ENCODE measurements at places on chromosomes 6 and 20.

GRCh38 chr6:41463062-41463930, 82.9 kb upstream of the FOXP4 start:
- no peak for DNase-seq

- no peak for DNase-seq
Observed at GRCh38 chr20:21048841-21049273, 57.3 kb downstream of the LINC00237 start.

GRCh38 chr20:60108397-60108796, 150.2 kb downstream of the CDH26 start:
- DNase-seq = no peak

DNA sequence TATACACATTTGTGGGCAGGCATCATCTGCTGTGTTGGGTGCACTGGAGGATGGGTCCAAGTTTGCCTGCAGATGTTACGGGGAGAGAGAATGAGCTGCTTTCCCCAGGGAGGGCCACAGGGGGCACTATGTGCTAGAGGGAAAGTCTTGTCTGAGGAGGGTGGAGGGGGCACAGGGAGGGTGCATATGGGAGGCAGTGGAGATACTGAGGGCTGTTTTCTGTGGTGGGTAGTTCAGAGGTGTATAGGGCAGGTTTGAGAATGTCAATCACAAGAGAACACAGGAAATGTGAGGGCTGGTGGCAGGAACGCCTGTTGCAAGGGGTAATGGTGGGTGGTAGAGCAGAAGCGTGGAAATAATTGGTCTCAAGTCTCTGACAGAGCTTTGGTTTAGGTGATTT, 7.7 kb upstream of the PTPRA start:
- DNase-seq = no peak

- DNase-seq = no peak
Observed at GRCh38 chr20:41320976-41321375, 3.4 kb upstream of the ZHX3 start.

- DNase-seq = no peak
Observed at GRCh38 chr20:46240065-46240464, 68.2 kb downstream of the CDH22 start.

DNA sequence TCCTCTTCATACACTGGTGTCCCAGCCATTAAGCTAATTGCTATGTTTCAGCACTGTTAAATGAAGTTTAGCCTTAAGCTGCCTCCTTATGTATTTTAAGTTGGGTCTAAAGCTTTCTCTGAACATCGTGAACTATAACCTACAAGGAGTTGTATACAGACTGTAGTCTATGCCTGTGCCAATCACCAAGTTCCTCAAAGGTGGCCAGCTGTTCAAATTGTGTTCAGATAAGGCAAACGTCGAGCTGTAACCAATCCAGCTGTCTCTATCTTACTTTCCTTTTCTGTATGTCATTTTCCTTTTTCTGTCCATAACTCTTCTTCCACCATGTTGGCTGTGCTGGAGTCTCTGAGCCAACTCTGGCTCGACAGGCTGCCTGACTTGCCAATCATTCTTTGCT, 199.6 kb downstream of the OGFRL1 start:
- no peak for DNase-seq

DNA sequence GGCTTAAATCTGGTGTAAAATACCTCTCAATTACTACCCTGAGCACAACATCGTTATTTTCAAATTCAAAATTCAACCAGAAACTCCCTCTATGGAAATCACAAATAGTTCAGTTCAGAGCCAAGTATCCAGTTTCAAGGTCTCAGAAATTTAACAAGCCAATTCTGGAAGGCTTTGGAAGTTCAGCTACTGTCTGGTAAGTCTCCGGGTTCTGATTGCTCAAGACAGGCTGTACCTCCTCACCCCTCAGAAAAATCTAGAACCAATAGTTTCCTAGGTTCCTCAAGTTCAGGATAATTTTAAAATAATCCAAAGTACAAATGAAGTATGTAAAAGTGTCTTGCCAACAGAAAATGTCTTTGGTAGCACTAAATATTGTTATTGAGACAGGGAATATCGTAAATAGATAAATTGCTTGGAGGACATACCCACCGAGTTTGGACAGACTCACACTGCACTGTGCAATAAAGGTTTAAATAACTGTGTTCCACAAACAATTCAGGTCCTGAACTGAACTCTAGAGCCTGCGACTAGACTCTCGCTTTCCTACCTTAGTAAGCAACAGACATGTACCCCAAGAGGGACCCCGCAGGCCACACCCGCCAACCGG, 729 bp downstream of the ATG5 start:
- DNase-seq = no peak

DNA sequence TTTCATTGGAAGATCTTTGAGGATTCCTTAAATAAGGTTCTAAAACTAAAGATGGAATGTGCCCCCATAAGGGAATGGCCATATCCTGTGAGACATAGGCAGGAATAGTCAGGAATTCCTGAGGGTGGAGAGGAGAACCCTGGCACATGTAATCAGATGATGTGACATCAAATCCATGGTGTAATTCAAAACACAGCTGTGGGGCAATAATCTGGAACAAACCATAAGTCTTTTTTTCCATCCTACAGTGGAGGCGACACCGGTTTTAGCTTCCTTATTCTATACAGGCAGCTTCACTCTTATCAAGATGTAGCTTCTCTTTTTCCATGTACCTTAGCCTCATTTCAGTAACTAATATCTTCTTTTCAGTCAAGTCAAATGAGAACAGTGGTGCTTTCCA, 133.6 kb upstream of the CITED2 start:
- DNase-seq = no peak

- DNase-seq = no peak
Observed at GRCh38 chr6:3739311-3739897, 12.1 kb downstream of the PXDC1 start.

GRCh38 chr6:14010275-14010674, 85.5 kb downstream of the RNF182 start:
- no peak for DNase-seq

DNA sequence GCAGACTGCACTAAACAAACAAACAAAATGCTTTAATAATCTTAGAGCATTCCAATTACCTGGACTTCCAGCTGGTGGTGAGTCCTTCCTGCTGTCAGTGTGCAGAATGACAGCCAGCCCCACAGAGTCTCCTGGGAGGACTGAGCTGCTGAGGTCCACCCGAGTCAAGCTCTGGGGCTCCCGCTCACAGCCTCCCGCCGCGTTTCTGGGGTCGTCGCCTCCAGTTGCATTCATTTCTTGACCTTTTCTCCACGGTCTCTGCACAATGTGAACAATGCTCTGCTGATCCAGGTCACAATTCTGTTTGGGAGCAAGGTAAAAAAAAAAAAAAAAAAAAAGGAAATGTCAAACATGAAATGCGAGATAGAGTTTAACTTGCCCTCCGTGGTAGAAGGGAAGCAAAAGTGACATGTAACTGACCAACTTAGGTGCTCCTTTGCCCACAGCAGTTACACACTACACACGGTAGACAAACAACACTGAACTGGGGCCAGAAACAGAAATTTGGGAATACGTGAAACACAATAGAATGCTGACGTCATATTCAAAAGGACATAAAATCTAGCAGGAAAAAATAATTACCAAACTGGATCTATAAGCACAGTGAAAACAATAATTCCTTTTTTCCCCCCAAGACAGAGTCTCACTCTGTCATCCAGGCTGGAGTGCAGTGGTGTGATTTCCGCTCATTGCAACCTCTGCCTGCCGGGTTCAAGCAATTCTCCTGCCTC, 464.9 kb downstream of the PRKN start:
- no peak for DNase-seq
